ENCODE measurements at places on chromosomes 12 and 14. TPM values are rescaled to one million over a fixed set of nuclear protein-coding genes. Genes with fewer than 3 reads are reported as not detected.

Gene KLRF2
- not detected for total RNA-seq

Gene GNG2
- total RNA-seq: 69.3 TPM

Gene KRT71
- not detected for total RNA-seq

Gene EMP1
- 140 TPM for total RNA-seq

Gene PLA2G1B
- total RNA-seq: not detected

Gene KRT82
- total RNA-seq: not detected

Gene DAO
- not detected for total RNA-seq

Gene SLC25A21
- 0.15 TPM for total RNA-seq

Gene KRT78
- not detected for total RNA-seq

Gene BEST3
- total RNA-seq: not detected

Gene AICDA
- not detected for total RNA-seq

All from melanocyte of skin (primary cell).